ENCODE measurements at places on chromosomes 7 and 10.

DNA sequence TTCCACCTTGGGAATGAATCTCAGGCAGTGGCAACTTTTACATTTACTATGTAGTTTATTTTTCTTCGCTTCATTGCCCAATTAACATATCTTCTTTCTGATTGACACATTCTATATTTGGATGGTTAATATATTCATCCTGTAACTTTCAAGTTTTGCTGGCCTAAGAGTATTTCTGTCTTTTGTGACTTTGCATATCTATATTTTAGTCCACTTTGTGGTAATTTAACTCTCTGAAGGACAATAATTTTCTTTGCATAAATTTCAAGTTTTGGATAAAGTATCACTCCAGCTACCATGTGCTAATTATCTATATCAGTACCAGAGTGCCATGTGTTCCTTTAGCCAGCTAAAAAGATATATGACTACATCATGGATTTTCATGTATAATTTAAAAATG lies 151.5 kb upstream of the KAT6B start:
- no peak for DNase-seq

- no peak for DNase-seq
Measured at GRCh38 chr10:34526186-34526585, 288.9 kb downstream of the PARD3 start.

DNA sequence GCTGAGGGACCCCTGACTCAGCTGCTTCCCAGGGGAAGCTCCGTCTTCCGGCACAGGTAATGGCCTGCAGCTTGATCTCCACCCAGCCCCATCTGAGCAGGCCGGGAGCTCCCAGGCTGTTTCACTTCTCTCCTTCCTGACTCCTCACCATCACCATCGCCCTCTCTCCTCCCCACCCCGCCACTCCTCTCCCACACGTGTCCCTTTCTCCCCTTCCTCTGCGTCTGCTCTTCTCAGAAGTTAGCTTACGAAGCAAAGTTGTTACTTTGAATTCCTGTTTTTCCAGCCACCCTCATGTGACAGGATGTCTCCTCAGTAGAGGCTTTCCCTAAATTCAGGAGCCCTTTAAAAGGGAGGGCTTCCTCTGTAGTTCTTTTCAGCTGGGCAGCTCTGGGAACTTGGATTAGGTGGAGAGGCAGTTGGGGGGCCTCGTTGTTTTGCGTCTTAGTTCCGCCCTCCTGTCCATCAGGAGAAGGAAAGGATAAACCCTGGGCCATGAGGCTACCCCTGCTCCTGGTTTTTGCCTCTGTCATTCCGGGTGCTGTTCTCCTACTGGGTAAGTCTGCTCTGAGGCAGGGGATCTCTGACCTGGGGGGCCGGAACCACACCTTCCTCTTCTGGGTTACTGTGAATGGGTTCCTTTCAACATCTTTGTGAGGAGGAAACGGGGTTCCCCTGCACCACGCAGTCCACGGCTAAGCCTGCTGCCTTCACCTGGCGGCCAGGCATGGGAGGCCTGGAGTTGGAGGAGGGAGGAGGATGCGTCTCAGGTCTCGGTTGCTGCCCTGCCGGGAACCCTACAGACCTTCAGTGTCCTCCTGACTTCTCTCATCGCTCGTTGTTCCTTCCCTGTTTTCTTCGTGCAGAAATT lies at the start of gene MRC1:
MRC1 (plus strand) TSS at position 378 of the 871 bp plus-strand sequence; CDS start at position 496, 118 bp downstream.
- DNase-seq = no peak

GRCh38 chr7:137086896-137087295 lies 218.4 kb downstream of the CHRM2 start:
- no peak for DNase-seq

DNA sequence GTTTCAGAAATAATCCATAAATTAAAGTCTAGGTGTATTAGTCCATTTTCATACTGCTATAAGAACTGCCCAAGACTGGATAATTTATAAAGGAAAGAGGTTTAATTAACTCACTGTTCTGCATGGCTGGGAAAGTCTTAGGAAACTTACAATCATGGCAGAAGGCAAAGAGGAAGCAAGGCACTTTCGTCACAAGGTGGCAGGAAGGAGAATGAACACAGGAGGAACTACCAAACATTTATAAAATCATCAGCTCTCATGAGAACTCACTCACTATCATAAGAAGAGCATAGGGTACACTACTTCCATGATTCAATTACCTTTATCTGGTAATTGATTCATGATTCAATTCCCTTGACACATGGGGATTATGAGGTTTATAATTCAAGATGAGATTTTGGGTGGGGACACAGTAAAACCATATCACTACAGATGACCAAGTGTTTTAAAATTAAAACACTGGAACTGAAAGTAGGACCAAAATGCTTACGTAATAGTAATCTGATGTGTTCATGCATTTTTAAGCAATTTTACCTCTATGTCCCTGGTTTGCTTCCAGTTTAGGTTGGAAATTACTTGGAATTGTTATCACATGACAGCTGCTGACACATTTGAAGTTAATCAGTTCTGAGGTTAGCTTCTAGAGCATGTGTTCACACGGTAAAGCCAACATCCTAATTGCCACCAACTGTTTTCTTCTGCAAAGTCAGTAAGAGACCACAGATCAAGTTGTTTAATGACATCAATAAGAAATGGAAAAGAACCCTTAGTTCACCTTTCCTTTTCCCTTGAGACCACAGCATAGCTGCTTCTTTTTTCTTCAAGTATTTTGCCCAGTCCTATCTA lies 48.4 kb upstream of the SEMA3C start:
- DNase-seq = no peak

DNA sequence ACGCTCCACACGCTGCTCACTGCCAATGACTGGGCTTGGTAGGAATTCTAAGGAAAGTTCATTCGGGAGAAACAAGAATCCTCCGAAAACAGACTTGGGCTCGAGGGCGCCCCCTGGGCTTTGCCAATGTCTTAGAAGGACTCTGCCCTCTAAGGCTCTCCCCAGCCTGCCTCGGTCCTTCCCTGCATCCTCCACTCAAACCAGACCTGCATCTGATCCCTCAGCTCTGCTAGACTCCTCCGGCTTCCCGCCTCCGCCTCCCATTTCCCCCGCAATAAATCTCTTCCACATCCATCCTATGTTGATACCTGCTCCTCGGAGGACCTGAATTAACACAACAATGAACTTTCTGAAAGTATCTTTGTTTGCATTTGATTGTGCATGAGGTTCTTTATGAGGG lies 177.6 kb downstream of the PLPP4 start:
- no peak for DNase-seq

DNA sequence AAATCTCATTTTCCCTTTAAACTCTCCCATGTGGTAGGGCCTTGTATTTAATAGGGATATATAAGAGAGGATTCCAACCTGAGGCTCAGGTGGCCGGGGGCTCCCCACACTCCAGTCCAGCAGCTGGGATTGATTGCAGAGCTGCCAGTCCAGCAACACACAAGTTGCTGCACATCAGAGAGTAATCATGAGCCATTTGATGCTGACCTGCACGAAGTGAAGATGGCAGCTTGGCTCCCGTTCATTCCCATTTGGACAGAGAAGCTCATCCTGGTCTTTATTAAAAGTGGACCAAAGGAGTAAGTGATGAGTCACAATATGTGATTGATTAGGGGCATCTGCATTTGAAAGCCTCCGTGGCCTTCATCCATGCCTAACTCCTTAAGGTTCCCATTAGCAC lies 202.4 kb downstream of the PLXNA4 start:
- no peak for DNase-seq

GRCh38 chr7:118629898-118630438 lies 405.5 kb downstream of the ANKRD7 start:
- DNase-seq = no peak

DNA sequence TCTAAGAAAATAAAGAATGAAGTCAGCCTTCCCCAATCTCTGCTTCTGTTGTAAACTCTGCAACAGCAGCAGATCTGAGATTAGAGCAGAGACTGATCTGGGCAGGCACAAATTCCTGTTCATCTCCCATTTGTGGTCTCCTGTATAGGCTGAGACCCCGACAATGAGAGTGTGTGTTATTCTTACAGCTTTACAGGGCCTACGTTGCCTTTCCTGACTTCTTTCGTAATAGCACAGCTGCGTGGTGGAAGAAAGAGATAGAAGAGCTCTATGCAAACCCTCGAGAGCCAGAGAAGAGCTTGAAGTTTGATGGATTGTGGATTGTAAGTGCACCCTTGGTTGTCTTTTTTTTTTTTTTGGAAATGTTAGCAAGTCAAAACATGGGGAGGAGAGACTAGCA lies 72.1 kb downstream of the PRSS58 start:
- DNase-seq = no peak

DNA sequence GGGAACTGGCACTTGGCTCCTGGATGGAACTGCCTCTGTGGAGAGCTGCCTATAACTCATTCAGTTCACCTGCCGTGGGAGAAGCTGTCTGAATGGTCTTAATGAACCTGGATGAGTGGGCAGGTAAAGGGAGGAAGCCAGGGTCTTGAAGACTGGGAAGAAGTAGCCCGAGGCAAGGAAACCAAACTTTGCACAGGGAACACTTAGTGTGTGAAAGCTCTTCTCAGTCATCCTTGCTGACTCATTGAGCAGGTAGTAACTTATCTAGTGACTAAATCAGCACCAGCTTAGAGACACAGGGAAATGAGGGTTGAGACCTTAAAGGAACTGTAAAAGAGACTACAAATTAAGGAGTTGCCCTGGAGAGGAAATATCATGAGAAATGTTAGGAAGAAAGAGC lies 9.9 kb downstream of the LRRC4 start:
- no peak for DNase-seq

- no peak for DNase-seq
Measured at GRCh38 chr10:110398419-110399105, 93.8 kb upstream of the SMNDC1 start.

GRCh38 chr7:68334636-68335272 lies 1263.5 kb upstream of the AUTS2 start:
- no peak for DNase-seq

DNA sequence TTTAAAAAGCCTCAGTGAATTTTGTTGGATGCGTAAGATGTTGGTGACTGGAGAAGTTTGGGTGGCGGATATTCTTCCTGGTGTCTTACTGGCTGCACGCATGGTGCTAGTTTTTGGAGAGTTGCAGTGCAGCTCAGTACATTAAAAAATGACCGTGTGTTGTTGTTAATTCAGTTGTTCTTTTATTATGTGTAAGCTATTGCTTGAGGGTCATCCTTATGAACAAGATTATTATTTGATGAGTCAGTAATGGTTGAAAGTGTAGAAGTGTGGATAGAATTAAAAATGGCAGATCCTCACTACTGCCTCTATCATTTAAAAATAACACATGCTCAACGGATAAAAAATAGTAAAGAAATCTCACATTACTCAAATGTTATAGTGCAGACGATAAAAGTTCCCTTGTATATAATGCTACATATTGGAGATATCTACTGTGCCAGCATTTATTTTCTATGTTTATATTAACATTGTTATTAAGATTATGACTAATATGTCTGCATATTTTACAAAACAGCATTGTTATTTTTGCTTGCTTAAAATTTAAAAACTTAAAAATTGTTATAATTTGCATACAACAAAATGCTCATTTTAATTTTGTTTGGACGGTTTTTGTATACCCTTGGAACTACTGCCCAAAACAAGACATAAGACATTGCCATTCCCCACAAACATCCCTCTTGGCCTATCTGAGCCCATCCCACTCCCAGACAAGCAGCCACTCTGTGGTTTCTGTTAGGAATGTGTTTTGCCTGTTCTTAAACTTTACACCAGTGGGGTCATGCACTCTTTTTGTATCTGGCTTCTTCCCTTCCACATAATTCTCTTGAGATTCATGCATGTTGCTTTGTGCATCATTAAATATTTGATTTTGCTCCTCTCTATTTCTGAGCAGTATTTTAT lies 142.0 kb downstream of the DOCK1 start:
- DNase-seq = no peak

- DNase-seq = no peak
Measured at GRCh38 chr7:50142425-50143017, 49.5 kb upstream of the ZPBP start.

DNA sequence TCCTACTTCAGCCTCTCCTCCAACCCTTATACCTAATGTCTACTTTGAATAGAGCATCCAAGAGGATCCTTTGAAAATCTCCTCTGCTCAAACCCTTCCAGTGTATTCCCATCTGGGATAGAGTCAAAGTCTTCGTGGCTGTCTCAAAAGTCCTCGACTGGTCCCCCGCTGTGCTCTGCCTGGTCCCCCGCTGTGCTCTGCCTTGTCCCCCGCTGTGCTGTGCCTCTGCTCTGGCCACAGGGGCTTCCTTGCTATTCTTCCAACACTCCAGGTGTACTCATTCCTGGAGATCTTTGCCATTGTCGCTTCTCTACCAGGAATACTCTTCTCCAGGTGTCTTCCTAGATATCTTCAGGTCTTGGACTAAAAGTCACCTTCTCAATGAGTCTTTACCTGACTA lies 36.1 kb upstream of the COMMD3 start:
- no peak for DNase-seq

DNA sequence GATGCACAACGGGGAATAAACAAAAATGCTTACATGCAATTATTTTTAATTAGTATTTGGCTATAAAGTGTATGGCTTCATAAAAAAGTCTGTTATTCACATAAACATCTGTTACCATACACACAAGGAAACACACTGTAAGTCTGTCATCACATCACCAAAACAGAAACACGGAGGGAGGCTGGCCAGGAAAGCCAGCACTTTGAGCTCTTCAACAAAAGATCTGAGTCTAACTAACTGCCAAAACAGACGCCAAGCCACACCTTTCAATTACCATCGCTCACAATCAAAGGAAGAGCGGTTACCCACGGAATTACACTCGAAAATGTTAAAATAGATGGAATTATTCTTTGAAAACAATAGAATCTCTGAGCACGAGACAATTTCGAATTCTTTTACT lies 49.2 kb upstream of the MGMT start:
- DNase-seq = no peak

GRCh38 chr10:121927318-121927840 lies 452 bp downstream of the ATE1 start:
- DNase-seq = peak; percentile 71

DNA sequence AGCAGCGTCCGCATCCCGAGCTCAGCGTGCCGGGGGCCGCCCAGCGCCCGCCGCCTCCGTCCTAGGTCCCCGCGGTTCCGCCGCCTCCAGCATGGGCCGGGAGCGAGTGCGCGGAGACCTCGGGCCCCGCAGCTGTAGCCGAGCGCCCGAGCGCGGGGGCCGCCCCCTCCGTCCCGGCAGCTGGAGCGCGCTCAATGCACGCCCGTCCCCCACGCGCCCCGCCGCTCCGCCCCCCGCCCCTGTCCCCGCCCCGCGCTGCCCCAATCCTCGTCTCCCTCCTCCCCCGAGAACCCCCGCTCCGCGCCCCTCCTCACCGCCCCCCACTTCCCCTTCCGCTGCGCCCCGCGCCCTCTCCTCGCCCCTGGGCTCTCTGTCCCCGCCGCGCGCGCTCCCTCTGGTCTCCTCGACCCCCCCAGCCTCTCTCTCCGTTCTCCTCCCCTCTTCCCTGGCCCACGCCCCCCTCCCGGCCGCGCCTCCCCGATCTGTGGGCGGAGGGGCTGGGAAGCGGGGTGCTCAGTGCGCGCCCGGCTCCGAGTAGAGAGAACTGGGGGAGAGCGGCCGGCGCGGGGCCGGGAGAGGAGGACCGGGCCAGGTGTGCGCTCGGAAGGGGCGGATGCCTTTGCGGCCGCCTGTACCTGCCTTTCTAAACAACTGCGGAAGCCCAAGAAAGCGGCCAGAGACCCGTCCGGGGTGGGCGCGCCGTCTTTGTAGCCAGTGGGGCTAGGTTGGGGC lies at the start of gene VIPR2:
VIPR2 (minus strand) TSS at position 110 of the 732 bp plus-strand sequence; CDS start at position 14, 96 bp downstream.
- DNase-seq = no peak

- no peak for DNase-seq
Measured at GRCh38 chr7:26627891-26628341, 236.5 kb downstream of the SKAP2 start.

Data from GM06990 (cell line).